ENCODE measurements at places on chromosomes 12 and 14.

DNA sequence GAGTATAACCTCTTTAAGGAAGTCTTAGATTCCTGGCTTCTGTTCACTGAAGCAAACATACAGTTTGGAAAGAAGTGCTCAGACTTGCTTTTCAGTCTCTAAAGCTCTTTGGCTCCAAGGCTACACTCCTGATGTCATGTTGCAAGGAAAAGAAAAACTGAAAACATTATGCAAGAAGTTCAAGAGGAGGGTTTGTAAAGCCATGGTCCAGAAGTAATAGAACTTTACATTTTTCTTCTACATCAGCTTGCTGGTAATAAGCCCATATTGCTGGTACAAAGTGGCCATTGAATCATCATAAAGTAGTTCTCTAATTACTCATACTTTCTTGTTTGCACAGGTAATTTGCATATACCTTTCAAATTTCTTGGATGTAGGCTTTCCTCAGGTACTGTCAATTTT is 83.6 kb downstream of the BBS10 start:
- no peak for DNase-seq

DNA sequence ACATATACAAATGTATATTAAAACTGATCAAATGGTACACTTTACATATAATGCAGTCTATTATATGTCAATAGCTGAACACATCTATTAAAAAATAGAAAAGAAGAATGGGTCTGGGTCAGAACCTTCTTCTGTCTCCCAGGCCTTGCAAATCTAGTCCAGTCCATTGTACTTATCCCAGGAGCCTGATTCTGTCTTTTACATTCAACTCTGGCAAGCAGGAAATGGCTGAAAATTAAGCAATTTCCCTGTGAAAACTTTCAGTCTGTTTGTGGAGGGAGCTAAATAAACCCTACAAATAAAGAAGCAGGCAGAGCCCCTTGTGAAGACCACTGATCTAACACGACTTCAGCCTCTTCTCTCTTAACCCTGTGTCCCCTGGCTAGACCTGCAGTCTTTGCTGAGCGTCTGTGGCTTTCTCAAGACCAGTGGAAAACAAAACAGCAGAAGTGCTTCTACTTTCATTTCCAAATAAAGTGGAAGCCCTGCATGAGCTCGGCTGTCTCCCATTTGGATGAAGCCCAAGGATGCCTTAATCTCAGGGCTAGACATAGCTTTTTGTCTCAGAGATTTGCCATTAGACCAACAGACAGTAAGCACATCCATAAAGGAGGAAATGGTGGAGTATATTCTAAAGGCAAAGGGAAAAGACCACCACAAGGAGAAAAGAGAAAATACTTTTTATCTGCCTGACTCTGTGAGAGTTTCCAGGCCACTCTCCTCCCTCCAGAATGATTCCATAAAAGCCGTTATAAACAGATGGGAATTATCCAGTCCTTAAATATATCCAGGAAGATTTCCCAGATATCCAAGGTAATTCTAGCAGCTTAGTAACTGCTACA is 48.2 kb downstream of the CRACR2A start:
- DNase-seq, result no peak

- no peak for DNase-seq
Measured at GRCh38 chr12:51729331-51729730, 119.2 kb downstream of the FIGNL2 start.

- DNase-seq, result no peak
Measured at GRCh38 chr14:90535556-90536090, 138.8 kb downstream of the CALM1 start.

DNA sequence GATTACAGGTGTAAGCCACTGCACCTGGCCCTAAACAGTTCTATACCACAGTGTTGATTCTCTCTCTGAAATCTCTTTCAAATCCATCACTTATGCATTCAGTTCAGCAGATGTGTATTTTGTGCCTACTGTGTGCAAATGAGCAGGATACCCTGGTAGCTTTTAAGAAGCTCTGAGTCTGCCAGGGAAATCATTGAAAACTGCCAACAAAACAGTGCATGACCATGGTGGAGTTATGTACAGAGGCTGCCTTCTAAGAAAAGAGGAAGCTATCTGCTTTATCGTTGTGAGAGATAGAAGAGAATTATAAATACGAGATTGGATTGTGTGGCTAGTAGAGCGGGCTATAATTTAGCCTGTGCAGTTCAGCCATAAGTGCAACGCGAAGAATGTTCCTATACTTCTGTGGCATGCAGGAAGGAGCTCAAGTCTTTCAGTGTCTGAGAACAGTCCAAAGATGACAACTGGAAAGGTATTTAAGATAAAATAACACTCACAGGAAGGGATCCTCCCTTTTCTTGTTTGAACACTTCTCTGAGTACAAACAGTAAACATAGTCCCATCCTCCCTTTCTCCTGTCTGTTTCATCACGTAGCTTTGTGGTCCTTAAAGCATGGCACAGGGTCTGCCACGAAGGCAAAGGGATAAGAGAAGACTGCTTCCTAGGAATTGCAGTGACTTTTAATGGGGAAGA is 4.3 kb downstream of the DIP2B start:
- no peak for DNase-seq

DNA sequence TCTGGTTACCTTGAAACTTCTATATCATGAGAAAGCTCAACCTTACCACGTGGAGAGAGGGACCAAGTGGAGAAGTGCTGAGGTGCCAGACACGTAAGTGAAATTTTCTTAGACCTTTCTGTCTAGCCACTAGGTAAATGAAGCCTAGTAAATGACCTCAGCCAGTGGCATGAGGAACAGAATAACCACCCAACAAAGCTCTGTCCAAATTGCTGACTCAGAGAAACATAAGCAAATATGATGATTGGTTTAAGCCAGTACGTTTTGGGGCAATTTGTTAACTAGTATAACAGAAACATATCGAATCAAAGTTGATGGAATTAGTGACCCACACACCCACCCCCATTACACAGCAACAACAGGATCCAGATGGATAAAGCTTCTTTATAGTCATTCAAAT is 75.2 kb upstream of the MAX start:
- no peak for DNase-seq

GRCh38 chr12:121413917-121414316 is 14.0 kb downstream of the RNF34 start:
- DNase-seq, result no peak

DNA sequence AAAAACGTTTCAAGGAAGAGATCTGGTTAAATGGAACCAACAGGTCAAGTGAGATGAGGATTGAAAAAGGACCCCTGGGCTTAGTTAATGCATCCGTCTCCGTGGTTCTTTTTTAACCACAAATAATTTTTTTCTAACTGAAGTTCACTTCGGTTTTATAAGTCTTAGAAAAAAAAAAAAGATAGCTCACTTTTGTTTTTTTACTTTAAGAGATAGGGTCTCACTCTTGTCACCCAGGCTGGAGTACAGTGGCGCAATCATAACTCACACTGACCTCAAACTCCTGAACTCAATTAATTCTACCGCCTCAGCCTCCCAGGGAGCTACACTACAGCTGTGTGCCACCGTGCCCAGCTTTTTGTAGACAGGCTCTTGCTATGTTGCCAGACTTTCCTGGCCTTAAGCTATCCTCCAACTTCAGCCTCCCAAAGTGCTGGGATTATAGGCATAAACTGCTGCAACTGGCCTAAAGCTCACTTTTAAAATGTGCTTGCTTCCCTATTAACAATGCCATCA is 11.8 kb downstream of the HNRNPC start:
- no peak for DNase-seq

DNA sequence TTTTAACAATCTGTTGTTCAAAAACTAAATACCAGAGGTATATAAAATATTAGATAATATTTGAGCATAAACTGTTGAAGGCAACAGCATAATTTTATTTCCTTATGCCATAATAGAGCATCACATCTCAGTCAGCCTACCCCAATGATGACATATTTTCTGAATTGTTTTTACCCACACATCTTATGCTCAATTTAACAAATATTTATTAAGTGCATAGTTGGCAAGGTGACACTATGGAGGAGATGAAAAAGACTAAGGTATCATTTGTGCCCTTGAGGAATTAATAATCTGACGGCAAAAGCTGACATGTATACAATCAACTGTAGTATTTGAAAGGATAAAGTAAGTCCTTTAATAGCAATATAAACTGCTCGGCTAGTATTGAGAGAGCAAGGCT is 102.4 kb downstream of the SYT1 start:
- no peak for DNase-seq

DNA sequence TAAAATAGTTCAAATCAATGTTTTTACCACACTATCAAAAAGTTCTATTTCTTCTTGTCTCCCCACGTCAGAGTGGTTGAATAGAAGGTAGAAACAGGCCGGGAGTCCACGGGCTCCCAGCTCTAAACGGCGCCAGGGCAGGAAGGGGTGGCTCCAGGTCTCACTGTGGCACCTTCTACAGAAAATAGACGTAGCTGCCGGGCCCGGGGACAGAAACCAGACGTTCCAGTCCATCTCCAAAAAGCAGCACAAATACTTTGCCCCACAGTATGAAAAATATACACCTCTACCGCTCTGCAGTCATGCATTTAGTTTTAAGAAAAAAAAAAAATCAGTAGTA is 30.9 kb downstream of the CCNK start:
- DNase-seq, result no peak

GRCh38 chr14:69501423-69501838 is 16.9 kb downstream of the PLEKHD1 start:
- no peak for DNase-seq

DNA sequence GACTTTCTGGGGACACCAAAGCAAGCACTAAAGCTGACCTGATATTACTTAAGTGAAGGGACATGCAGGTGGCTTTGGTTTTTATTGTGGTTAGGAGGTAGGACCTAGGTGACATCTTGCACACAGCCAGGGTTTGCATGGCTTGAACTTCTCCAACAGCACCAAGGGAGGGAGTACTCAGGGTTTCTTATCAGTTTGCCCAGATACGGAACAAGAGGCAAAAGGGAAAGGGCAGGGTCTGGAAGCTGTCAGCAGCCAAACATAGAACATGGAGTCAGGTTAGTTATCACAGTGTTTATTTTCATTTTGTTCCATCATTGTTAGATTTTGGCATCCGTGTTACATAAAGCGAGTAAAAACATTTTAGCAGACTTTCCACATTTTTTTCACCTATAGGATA is 186.3 kb upstream of the CLEC14A start:
- no peak for DNase-seq

DNA sequence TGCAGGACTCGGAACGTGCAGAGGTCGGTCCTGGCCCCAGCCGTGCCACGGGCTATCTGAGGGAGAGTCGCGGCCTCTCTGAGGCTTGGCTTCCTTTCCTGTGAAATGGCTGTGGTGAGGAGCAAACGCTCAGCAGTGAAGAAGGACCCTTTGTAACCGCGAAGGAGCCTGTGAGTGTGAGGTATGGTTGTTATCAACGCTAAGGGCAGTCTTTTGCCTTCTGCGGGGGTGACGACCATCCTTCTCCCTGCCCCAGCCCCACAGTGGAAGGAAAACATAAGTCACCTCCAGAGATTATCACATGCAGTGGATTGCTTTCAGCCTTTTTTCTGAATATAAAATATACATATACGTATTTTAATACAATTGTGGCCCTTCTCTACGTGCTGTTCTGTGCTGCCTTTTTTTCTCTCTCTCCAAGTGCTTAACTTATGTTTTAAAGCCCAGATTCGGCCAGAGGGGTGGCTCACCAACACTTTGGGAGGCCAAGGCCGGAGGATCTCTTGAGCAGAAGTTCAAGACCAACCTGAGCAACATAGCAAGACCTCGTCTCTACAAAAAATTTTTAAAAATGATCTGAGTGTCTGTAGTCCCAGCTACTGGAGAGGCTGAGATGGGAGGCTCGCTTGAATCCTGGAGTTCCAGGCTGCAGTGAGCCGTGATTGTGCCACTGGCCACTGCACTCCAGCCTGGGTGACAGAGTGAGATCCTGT is 17.4 kb downstream of the TAMALIN start:
- no peak for DNase-seq

DNA sequence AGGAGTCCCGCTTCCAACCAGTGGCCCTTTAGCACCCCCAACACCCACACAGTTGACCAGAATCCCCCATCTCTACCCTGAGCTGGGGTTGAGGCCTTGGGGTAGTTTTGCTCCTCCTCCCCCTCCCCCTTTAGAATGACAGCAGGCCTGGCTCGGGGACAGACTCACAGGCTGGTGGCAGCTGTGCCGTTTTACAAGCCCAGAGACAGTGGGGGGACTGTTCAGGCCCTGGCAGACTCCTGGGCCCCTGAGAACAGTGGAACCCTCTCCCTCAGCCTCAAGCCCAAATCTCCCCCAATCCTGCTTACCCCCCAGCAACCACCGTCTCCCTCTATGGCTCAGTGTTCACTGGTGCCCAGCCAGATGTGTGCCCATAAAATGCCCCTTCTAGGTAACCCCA is 10.1 kb downstream of the TMEM119 start:
- no peak for DNase-seq

- no peak for DNase-seq
Measured at GRCh38 chr14:74469548-74470518, 23.3 kb downstream of the NPC2 start.

DNA sequence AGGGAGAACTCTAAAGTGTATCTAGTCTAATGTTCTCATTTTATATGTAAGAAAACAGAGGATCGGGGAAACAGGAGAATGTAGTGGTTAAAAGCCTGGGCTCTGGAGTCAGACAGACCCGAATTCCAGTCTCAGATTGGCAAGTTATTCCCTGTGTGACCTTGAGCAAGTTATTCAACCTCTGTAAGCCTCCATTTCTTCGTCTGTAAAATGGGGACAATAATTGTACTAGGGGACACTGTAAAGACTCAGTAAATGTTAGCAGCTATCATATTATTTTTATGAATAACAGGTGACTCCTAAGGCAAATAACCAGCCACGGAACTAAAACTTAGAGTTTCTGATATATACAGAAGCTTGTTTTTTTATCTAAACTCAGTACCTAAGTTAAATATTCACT is 152.1 kb downstream of the APAF1 start:
- no peak for DNase-seq

DNA sequence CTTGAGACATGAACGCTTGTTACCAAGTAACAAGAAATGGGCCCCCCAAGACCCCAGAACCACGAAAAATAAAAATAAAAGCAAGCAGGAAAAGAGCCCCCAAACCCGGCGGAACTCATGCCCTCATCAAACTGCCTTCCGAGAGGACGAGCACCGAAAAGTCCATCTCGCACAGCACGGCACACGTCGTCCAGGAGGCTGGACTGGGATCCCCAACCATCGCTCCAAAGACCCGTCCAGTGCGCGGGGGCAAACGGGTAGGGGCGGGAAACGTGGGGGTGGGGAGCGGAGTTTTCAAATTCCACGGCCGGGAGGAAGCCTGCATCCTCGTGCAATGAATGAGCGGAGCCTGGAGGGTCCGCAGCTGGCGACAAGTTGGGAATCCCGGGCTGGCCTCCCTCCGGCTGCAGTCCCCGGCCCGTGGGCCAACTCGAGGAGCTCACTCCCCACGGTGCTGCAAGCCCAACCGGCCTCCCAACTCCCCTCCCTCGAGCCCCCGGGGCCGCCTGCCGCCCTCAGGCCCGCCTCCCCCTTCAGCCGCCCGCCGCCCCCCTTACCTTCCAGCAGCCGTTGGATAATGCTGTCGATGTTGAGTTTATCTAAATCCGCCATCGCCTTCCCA is 484 bp downstream of the PPP1CC start:
- peak; percentile 3 for DNase-seq

DNA sequence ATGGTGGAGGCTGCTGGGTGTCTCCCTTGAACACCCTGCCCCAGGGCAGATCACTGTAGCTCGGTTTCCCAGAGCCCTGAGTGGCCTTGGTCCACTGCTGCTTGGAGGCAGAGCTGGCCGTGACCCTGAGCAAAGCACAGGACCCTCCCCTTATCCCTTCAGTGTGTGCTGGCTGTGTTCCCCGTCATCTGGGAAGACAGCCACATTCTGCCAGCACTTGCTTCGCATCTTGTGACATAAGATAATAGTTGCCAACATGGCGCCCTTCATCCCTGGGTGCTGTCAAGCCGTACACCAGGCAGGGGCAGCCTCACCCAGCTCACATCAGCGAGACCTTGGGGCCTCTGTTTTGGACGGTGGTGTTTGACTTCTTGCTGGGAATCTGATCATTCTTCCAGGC is 12.1 kb upstream of the ALDH2 start:
- no peak for DNase-seq

All from naive B cell (primary cell).